Chondrocyte (in vitro differentiated cells): ENCODE measurements at places on chromosomes 16 and 17. TPM values are rescaled to one million over a fixed set of nuclear protein-coding genes. Genes with fewer than 3 reads are reported as not detected.

The OR1A1 gene
- total RNA-seq, result not detected in 3 replicates

The HS3ST3B1 gene
- 25.6 to 45.6 TPM (median 27.1 TPM) in 3 replicates for total RNA-seq

The SEC14L5 gene
- total RNA-seq, result not detected in 3 replicates

The MEIOB gene
- total RNA-seq, result 1.1 to 1.3 TPM (median 1.2 TPM) in 3 replicates

The HID1 gene
- total RNA-seq, result 4.7 to 7.7 TPM (median 5.2 TPM) in 3 replicates

The CCL4 gene
- total RNA-seq, result not detected in 3 replicates

The RAPGEFL1 gene
- 3.6 to 5.5 TPM (median 3.9 TPM) in 3 replicates for total RNA-seq

The RHBDL3 gene
- total RNA-seq, result 0.10 to 0.27 TPM (median 0.25 TPM) in 3 replicates

- no peak overlapping the region for H3K4me3 ChIP-seq
- DNase-seq, result no peak
- peaks cover 1% of the 10 kb centered on the region for H3K36me3 ChIP-seq
Measured at GRCh38 chr17:74016461-74016860, 187.0 kb upstream of the RPL38 start.

- peaks cover 2% of the 10 kb centered on the region for H3K36me3 ChIP-seq
- DNase-seq, result peak; percentile 78
- H3K27ac ChIP-seq, result no peak overlapping the region
- H3K27me3 ChIP-seq, result peaks cover 28% of the 10 kb centered on the region
Measured at GRCh38 chr16:50386774-50387173, 18.0 kb upstream of the BRD7 start.

- H3K4me3 ChIP-seq, result no peak overlapping the region
- no peaks in the 10 kb centered on the region for H3K4me1 ChIP-seq
- peaks cover 2% of the 10 kb centered on the region for H3K36me3 ChIP-seq
- no peak for DNase-seq
- H3K27ac ChIP-seq, result no peak overlapping the region
- H3K27me3 ChIP-seq, result no peaks in the 10 kb centered on the region
Measured at GRCh38 chr17:13833921-13834320, 232.2 kb upstream of the HS3ST3A1 start.

DNA sequence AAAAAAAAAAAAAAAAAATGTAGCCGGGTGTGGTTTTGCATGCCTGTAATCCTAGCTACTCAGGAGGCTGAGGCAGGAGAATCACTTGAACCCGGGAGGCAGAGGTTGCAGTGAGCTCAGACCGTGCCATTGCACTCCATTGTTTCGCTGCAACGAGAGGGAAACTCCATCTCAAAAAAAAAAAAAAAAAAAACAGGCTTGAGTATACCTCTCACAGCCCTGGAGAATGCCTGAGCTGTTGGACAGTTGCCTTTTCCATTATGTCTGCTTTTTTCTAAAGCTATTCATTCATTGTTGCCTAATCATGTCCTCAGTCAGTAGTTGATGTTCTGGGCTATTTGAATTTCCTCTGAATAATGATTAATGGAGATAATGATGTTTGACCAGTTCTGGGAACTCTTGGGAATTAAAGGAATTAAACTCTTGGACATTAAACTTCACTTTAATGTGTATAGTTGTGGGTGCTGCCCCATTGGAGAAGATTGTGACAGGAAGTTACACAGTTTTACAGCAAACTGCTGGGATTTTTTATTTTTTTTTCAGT lies 11.8 kb downstream of the HMOX2 start:
- no peak overlapping the region for H3K4me3 ChIP-seq
- DNase-seq, result no peak
- H3K4me1 ChIP-seq, result peaks cover 16% of the 10 kb centered on the region
- H3K27me3 ChIP-seq, result no peaks in the 10 kb centered on the region

GRCh38 chr16:24309258-24310142 lies 53.4 kb downstream of the CACNG3 start:
- H3K27ac ChIP-seq, result no peak overlapping the region
- H3K4me3 ChIP-seq, result no peak overlapping the region
- no peaks in the 10 kb centered on the region for H3K36me3 ChIP-seq

GRCh38 chr17:7867881-7868329 lies 10.1 kb downstream of the CYB5D1 start:
- peaks cover 10% of the 10 kb centered on the region for H3K36me3 ChIP-seq
- no peaks in the 10 kb centered on the region for H3K27me3 ChIP-seq
- H3K27ac ChIP-seq, result no peak overlapping the region
- no peak for DNase-seq
- no peaks in the 10 kb centered on the region for H3K4me1 ChIP-seq
- H3K4me3 ChIP-seq, result no peak overlapping the region

DNA sequence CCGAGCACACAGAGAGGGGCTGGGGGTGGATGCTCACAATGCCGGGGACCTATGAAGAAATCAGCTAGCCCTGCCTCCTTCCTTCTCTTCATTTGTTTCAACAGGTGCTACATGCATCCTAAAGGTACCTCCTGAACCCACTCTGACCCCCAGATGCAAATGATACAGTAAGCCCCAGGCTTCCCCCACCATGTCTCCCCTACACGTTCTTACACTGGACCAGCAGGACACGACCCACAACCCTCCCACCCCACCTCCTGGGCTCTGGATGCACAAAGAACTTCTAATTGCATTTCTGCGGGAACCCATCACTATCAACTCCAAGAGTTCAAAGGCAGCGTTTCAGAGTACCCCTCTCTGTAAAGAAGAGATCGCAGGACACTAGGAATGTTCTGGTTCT lies 2.1 kb downstream of the XYLT1 start:
- peak overlapping the region; percentile 46 for H3K27ac ChIP-seq
- H3K4me1 ChIP-seq, result peaks cover 52% of the 10 kb centered on the region
- H3K27me3 ChIP-seq, result peaks cover 4% of the 10 kb centered on the region
- H3K4me3 ChIP-seq, result peak overlapping the region; percentile 84
- no peak for DNase-seq

GRCh38 chr16:75235721-75236193 lies 15.7 kb downstream of the BCAR1 start:
- no peak overlapping the region for H3K4me3 ChIP-seq
- peak overlapping the region; percentile 91 for H3K27ac ChIP-seq
- H3K36me3 ChIP-seq, result peaks cover 32% of the 10 kb centered on the region
- H3K4me1 ChIP-seq, result peaks cover 54% of the 10 kb centered on the region
- no peaks in the 10 kb centered on the region for H3K27me3 ChIP-seq

DNA sequence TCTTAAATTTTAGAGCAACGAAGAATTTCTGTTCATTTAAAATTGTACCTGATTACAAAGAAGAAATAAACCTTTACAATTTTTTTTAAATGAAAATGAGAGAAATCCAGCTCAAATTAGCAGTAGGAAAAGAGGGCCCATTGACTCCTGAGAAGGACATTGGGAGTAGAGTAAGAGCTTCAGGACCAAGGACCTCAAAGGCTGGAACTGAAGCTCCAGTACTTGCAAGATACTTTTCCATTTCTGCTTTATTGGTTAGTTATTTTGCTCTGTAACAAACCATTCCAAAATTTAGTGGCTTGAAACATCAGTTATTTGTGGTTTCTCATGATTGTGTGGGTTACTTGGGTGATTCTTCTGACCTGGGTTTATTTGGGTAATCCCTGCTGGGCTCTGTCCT lies 165.9 kb downstream of the PRKCB start:
- no peaks in the 10 kb centered on the region for H3K4me1 ChIP-seq
- no peaks in the 10 kb centered on the region for H3K27me3 ChIP-seq
- H3K27ac ChIP-seq, result no peak overlapping the region

DNA sequence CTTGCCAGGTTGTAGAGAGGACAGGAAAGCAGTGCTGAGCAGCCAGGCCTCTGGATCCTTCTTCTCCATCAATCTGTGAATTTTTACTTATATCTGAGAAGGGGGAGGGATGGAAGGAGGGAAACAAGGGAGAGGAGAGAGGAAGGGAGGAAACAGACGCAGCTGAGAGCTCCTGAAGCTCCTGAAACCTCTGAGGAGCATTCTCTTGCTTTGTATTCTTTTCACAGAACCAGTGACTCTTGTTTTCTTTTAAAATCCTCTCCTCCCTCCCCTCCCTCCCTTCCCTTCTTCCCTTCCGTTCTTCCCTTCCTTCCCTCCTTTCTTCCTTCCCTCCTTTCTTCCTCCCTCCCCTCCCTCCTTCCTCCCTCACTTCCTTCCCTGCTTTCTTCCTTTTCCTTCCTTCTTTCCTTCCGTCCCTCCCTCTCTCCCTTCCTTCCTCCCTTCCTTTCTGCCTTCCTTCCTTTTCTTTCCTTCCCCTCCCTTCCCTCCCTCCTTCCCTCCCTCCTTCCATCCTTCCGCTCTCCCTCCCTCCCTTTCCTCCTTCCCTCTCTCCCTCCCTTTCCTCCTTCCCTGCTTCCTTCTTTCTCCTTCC lies 60.0 kb upstream of the RBFOX1 start:
- no peak overlapping the region for H3K27ac ChIP-seq
- no peaks in the 10 kb centered on the region for H3K36me3 ChIP-seq
- H3K4me3 ChIP-seq, result no peak overlapping the region
- DNase-seq, result no peak
- H3K27me3 ChIP-seq, result no peaks in the 10 kb centered on the region
